GM18507 (cell line): ENCODE measurements at places on chromosomes 12 and 14.

DNA sequence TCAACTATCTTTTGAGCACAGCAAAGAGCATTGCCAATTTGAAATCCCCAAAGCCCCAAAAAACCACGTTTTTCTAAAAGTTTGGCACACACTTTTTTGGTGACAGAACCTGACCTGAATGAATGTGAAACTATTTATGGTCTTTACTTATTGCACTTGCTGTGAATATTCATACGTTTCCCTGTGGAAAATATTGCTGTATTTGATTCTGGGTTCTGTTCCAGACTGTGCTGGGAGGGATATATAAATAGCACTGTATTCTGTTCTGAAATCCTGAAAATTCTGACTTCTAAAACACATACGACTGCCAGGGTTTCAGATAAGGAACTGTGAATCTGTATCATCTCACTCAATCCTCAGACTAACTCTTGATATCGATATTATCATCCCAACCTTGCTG, 35.1 kb downstream of the NR1H4 start:
- DNase-seq: no peak

- no peak for DNase-seq
Observed at GRCh38 chr12:63155375-63155774, 4.4 kb upstream of the AVPR1A start.

GRCh38 chr12:51910168-51910567, 2.9 kb downstream of the ACVRL1 start:
- no peak for DNase-seq

- no peak for DNase-seq
Observed at GRCh38 chr12:62728741-62729140, 206.2 kb downstream of the PPM1H start.

DNA sequence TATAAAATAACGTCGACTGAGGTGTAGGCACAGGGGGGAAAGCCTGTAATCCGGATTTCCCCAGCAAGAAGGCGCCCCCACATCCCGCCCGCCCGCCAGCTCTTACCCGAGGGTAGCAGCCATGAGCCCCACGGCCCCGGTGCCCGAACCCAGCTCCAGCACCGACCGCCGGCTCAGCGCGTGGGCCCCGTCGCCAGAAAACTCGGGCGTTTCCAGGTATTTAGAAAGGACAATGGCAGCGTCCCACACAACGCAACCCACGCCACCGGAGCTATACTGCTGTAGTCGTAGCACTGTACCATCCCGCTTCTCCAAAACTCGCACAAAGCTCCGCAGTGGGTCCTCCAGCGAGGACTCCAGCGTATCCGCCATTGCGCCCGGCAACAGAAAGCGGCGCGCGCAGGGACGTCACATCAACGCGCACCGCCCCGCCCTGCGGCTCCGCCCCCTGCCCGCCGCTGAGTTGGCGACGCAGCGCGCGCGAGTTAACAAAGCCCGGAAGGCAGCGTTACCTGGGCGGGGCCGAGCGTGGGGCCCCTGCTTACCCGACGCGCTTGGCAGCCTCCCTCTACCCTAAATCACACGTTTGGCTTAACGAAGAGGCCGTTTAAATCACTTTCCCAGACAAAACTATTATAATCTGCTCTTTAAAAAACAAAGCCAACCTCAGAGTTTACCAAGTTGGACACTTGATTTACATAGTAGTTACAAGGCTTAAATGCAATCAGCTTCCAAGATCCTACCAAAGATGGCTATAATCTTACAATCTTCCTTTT, at the start of gene VCPKMT:
Gene VCPKMT, minus strand, starts transcription at position 392 of the 776 bp plus-strand sequence. Its CDS starts 20 bp downstream, at position 372.
- DNase-seq: peak; percentile 88

DNA sequence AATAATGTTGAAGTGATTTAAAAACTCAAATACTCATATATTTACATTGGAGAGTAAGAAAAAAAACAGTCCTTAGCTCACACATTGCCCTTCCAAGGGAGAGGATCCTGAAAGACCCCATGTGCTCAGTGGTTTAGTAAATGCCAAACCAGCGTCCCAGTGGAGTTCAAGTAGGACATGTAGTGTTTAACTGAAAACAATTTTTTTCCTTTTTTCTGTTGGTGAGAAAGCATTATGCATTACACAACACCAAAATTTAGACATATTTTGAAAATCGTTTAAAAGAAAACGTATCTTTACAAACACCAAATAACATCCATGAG, 33.6 kb downstream of the UBR7 start:
- no peak for DNase-seq

DNA sequence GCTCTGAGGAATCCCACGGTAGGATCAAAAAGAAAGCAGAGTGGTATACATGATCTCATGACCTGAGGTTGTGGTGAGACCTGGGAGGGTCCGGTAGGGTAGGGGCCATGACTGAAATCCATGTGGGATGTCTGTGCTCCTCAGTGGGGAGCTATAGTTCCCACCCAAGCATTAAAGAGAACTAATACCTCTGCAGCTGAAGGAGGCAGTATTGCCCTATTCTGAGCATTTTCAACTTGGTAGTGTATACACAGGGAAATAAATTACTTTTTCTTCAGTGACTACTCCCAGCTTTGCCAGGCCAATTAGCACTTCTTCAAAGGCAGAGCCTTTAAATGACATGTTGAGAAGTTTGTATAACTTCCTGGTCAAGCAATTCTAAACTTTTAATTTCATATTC, 613.8 kb downstream of the KCNH5 start:
- no peak for DNase-seq

GRCh38 chr14:54462048-54462447, 20.9 kb upstream of the CNIH1 start:
- DNase-seq: no peak

GRCh38 chr12:75579552-75579951, 68.1 kb upstream of the KRR1 start:
- DNase-seq: no peak

DNA sequence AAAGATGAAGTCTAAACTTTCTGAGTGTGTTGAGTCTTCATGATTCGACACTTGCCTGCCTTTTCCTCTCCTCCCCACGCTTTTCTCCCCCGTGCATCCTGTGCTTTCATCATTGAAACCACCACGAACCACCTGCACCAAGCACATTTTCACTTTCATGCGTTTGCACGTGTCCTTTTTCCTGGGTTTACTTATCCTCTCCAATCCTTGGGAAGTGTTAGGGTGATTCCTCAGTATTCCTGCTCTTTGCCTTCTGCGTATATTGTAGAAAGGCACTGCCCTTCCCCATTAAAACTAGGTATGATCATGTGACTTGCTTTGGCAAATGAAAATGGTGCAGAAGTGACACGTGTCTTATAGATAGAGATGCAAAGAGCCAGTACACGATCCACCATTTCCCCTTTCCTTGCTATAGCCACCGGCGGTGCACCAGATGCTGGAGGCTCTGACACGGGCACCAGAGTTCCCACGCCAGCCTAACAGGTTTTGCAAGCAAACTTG, 106.6 kb downstream of the BRMS1L start:
- no peak for DNase-seq

DNA sequence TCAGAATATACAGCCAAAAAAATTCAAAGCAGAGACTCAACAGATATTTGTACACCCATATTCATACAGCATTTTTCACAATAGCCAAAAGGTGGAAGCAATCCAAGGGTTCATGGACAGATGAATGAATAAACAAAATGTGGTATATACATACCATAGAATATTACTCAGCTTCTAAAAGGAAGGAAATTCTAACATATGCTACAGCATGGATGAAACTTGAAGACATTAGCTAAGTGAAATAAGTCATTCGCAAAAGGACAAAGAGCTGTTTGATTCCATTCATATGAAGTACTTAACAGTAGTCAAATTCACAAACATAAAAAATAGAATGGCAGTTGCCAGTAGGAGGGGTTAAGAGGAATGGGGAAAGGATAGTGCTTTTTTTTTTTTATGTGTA, 91.8 kb upstream of the ARID2 start:
- no peak for DNase-seq
